ENCODE measurements at places on chromosomes 4 and X.
A peak's percentile ranks its signal among the peaks of the same experiment; 100 is the strongest.

DNA sequence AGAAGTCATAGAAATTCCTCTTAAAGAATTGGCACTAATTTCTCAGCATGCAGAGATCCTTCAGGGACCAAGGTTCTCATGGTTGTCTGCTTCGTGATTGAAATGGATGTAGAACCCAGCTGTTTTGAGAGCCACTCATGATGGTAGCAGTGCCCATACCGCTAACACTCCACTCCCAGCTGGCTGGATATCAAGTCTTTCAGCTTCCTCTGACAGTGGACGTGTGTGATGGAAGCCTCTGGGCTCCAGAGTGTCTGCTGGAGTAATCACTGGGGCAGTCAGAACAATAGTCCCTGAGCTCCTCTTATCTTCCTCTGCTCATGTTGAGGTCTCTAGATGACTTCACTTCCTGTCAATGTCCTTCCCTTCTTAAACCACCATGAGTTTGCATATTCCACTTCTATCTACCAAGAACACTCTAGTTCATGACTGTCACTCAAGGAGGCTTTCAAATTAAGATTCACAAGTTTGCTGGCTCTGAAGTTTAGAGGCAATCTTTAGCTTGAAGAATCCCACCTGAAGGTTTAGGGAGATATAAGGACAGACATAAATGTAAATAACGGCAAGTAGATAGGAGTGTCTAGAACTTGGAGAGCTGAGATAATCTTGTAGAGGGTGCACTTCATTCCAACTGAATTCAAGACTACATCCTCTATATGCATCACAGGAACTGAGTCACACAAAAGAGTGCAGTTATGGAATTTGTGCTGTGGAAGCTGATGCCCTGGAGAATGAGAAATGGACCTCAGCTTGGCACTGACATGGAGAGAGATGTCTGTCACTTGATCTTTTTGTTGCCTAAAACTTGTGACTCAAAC is 64.5 kb upstream of the WDR1 start:
- DNase-seq, result no peak

DNA sequence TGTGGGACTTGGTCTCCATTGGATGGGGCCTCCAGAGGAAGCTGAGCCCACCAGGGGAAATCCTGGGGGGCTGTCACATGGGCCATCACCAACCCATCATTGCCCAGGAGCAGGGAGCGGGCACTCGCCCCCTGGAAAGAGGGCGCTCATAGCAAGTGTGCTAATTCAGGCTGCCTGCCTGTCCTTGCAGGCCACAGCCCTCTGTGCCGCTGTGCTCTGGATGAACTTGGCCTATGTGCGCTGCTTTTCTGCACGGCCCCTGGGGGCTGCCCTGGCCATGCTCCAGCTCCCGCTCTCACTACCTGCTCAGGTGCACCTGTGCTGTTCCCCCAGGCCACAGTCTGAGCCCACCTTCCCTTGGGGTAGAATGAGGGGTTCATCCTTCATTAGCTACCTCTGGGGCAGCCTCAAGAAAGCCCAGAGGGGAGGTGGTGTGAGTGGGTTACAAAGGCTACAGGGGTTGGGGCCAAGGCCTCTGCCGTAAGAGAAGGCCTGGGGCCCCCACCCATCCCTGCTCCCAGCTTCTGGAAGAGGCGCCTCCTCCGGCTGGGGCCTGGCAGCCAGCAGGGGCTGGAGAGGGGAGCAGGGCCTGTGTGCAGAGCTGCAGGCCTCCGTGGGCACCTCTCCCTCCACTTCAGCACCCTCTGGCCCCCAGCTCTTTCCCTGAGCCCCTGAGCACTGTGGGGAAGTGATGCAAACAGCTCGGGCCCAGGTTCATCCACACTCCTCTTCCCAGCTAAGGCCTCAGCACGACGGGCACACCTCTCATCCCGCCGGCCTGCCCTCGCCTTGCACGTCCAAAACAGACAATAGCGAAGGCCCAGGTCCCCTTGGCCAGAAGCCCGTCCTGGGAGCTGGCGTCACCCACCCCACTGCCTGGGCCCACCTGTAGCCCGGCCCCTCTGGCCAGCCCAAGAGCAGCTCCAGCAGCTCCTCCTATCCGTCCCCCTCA is 8.9 kb downstream of the CFAP99 start:
- DNase-seq, result no peak

GRCh38 chr4:6851431-6851830 is 58.2 kb upstream of the TBC1D14 start:
- no peak for DNase-seq

- DNase-seq, result no peak
These were observed 6.8 kb upstream of the MND1 start for GRCh38 chr4:153337686-153338085.

- no peak for DNase-seq
These were observed 283.2 kb upstream of the CPEB2 start for GRCh38 chr4:14719053-14719452.

GRCh38 chr4:13705521-13706041 is 78.1 kb upstream of the BOD1L1 start:
- DNase-seq, result peak; percentile 83

DNA sequence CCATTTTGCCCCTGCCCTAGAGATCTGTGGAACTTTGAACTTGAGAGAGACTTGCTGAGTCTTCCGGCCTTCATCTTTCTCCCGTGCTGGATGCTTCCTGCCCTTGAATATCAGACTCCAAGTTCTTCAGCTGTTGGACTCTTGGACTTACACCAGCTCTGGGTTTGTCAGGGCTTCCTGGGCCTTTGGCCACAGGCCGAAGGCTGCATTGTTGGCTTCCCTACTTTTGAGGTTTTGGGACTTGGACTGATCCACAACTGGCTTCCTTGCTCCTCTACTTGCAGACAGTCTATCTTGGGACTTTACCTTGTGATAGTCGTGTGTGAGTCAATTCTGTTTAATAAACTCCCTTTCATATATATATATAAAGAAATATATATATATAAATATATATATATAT is 1071.0 kb downstream of the ADGRL3 start:
- no peak for DNase-seq

DNA sequence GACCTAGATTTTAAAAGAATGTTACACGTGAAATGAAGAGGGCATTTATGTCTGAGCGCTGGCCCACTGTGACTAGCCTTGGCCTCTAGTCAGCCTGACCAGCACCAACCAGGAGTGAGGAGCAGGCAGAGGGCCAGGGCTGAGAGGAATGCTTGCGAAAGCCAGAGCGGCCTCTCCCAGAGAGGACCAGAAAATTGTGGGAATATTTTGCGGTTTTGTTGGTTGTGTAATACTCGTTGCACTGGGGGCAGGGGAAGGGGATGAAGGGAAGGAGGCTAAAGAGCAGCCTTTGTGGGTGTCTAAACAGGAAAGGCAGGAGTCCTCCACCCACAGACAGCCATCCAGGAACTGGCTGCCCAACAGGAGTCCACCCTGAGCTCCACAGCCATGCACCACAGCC is 3.8 kb downstream of the GABRE start:
- DNase-seq, result no peak

- DNase-seq, result no peak
These were observed 115.9 kb upstream of the PDLIM3 start for GRCh38 chr4:185651137-185651677.

GRCh38 chr4:168560184-168561180 is 63.6 kb downstream of the PALLD start:
- no peak for DNase-seq

DNA sequence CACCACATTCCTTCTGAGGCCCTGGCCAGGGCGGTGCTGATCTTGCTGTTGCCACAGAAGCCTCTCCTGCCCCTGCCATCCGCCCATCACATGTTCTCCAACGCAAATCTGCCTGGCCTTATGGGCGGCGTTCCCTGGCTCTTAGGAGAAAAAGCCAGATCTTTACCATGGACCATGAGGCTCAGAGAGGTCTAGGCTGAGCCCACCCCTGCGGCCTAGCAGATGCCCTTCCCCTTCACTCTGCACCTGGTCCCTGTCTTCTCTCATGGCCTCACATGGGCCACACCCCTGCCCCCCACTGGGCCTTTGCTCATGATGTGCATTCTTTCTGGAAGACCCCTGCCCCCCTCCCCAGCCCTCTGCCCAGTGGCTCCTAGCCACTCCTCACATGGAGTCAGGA is 78.5 kb downstream of the CRMP1 start:
- DNase-seq, result no peak

GRCh38 chr4:1590244-1590643 is 93.9 kb downstream of the FAM53A start:
- no peak for DNase-seq

DNA sequence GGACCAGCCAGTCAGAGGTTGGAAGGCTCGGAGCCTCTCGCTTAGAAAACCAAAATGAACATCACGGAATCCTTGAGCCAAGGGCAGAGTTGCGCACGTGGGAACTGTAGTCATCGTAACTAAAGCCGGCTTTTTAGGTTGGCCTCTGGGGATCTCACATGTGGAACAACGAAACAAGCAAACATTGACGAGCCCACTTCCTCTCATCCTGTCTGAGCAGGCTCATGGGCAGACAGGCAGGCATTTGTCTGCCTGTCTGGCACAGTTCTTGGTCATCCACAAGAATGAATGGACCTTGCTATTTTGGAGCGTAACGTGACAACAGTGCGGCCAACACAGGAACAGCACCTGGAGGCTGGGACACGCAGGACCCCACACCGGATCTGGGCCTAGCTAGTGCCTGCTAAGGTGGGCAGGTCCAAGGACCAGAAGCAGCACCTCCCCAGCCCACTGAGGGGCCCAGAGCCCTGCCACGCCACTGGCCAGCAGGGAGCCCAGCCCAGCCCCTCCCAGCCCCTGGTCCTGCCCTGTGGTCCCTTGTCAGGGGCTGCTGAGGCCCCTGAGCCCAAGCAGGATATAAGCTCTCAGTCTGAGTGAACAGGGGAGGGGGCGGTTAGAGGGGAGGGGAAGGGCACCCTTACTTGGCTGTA is 9.2 kb upstream of the TREX2 start:
- no peak for DNase-seq

DNA sequence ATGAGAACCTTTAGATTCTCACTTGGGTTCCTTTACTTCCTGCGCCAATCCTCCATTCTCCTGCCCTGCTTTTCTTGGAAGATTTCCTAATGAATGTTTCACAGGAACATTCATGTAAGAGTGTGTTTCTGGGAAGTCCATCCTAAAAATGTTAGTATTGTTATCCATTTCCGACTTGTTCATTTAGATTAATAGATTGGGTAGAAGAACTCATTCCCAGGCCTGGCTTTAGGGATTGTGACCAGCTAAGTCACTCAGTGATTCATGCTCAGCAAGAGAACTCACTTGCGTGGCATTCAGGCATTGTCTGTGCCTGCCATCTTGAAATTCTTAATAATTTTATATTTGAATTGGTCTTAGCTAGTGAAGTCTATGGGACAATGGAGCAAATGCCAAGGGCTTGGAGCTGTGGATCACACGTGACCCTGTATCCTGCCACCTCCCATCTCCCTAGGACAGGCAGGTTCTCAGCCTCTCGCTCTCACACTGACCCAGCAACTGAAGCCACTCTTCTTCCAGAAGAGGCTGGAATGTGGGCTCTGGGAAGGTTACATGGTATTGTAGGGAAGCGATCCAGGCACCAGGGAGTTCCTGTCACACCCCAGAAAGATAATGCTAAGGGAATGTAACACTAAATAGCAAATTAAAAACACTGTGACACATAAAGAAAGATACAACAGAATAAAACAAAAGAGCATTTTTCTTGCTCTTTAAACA is 562.1 kb downstream of the TMA16 start:
- DNase-seq, result no peak

DNA sequence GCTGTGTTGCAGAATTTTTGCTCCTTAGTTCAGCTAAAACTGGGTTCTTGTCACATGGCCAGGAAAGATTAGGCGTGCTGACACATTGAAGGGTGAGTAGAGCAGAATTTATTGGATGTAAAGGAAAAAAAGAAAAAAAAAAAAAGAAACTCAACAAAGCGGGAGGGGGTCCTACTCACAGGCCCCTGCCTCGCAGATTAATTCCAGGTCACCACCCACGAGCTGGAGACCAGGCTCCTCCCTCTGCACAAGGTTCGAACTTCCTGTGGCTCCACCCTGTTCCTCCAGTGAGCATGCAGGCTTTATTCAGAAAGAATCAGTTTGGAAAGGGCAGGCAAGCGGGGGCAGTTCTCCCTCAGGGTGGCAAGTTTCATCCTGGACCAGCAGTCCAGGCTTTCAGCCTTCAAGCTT is 17.1 kb downstream of the MGST2 start:
- no peak for DNase-seq

GRCh38 chrX:7637066-7637465 is 205.9 kb upstream of the VCX start:
- no peak for DNase-seq

DNA sequence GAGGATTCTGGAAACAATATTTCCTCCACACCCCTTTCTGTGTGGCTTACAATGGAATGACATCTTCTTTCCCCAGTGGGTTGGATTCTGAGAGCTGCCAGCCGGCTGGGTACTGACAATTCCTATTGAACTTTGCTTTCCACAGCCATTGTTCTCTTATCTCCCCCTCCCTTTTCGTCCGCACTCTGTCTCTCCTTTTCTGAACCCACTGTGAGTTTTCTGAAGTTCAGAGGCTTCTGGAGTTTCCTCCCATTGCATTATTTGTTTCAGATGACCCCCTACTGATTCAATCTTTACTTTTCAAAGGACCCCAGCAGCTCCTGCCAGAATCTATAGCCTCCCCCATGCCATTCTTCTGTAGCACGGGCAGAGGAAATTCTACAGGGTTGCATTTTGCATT is 10.4 kb downstream of the SMPX start:
- no peak for DNase-seq

DNA sequence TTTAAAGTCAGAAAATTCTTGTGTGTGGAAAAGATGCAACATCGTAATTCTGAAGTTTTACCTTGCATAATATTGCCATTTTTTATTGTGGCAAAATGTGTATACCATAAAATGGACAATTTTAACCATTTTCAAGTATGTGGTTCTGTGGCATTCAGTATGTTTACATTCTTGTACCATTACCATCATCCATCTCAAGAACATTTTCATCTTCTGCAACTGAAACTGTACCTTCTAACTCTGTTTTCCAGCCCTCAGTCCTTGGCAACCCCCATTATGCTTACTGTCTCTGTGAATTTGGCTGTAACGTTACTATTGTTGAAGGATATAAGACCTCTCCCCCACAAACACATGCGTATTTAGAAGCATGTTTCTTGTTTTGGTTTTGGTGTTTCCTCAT is 123.2 kb downstream of the BMPR1B start:
- no peak for DNase-seq

Data from kidney epithelial cell (primary cell).